ENCODE measurements at places on chromosomes 11 and 22.

GRCh38 chr11:10381736-10382135 lies 73.3 kb upstream of the AMPD3 start:
- no peak for DNase-seq

- no peak for DNase-seq
Measured at GRCh38 chr22:30649430-30650007, 13.9 kb downstream of the SLC35E4 start.

DNA sequence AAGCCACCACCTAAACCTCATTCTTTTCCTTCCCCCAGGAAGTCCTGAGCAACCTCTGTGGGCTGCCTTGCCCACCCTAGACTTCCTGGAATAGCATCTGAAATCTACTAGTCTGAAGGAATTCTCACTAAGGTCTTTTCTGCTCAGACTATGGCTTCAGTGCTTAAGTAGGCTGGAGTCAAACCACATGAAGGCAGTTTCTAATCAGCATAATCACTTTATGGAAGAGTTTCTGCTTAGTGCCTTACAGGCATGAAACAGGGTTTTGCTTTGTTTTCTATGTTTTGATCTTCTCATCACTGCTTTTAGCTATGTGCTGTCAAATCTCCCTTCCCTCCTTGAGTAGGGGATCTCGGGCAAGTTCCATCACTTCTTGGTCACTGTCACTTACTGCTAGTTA lies 117.7 kb downstream of the WT1 start:
- DNase-seq: no peak

DNA sequence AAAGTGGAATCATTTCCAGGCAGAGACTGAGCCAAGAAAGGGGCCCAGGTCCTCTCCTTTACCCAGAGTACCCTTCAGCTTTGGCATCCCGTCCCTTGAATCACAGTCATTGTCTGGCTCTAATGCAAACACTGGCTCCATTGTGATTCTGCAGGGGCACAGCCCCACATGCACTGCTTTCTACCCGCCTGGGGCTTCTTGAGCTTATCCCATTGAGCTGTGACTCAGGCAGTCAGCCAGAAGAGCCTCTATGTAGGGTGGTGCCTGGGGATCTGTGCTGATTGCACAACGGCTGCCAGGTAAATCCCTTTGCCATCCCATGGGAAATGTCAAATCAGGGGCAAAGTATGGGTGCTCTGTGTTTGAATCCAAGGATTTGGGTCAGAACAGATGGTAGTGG lies 88.9 kb downstream of the RASSF10 start:
- no peak for DNase-seq

DNA sequence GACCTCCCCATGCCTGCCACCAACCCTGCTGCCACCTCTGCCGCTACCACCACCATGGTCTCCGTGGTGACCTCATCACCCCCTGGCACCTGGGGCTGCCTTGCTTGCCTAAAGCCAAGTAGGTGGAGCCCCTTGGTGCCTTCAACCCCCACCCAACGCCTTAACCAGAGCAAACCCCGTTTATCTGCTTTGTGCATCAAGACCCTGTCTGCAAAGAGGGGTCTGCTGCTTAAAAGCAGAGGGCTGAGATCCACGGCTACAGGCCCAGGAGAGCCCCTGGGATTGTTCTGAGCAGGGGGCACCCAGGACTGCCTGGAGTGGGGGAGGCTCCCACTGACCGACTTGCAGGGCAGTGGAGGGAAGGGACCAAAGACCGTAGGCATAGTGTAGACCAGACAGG lies 4.9 kb upstream of the PPIL2 start:
- no peak for DNase-seq

GRCh38 chr11:131838016-131838415 lies 467.6 kb downstream of the NTM start:
- DNase-seq: no peak

- no peak for DNase-seq
Measured at GRCh38 chr11:28009388-28009787, 98.6 kb downstream of the KIF18A start.

GRCh38 chr11:122637541-122637940 lies 18.0 kb upstream of the UBASH3B start:
- no peak for DNase-seq
